ENCODE measurements at places on chromosomes 3 and 15.

DNA sequence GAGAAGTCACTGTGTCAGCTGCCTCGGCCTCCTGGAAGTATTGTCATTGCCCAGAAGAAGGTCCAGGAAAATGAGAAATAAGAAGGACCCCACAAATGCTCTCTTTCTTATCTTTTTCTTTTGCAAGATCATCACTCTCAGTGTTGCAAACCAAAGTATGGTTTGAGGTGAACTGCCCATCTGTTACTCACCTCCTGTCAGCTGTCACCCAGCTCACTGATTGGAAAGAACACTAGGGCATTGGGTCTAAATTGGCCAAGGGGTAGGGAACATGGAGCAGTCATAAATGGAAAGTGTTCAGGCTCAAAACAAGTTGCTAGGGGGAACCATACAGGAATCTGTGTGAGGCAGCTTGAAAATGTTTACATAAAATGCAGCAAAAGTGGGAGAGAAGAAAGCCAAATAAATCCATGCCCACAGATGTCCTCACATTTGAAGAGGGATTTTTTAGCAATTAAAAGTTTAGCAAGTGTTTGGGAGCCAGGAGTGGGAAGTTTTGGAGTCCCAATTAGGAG, 431.2 kb upstream of the THBS1 start:
- no peak for DNase-seq

DNA sequence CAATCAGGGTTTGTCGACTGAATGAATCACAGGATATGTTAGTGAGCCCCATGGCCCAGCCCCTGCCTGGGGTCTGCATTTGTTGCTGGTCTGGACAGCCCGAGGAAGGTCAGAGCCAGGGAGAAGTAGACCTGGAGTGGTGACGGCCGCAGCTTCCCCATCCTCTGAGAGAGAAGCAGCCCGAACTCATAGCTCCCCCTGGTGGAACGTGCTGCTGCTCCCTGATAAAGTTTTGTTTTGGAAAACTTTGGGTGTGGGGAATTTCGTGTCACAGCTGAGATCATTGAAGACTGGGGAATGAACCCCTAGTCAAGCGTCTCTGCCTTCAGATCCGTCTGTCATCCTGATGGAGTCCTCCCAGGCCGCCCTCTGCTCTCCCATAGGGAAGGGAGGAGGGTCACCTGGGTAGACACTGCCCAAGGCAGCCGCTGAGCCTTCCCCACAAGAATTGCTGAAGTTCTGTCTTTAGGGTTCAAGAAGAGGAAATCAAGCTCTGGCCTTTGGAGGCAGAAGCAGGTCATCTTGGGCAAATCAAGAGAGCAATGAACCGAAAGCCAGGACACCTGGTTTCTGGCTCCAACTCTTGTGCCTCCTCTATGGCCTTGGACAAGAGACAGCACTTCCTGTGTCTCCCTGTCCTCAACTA, 60.5 kb downstream of the GLDN start:
- DNase-seq: peak; percentile 53

- peak; percentile 58 for DNase-seq
Measured at GRCh38 chr15:65132878-65133547, 595 bp downstream of the PDCD7 start.

- no peak for DNase-seq
Measured at GRCh38 chr3:46926871-46927717, 49.5 kb downstream of the CCDC12 start.

DNA sequence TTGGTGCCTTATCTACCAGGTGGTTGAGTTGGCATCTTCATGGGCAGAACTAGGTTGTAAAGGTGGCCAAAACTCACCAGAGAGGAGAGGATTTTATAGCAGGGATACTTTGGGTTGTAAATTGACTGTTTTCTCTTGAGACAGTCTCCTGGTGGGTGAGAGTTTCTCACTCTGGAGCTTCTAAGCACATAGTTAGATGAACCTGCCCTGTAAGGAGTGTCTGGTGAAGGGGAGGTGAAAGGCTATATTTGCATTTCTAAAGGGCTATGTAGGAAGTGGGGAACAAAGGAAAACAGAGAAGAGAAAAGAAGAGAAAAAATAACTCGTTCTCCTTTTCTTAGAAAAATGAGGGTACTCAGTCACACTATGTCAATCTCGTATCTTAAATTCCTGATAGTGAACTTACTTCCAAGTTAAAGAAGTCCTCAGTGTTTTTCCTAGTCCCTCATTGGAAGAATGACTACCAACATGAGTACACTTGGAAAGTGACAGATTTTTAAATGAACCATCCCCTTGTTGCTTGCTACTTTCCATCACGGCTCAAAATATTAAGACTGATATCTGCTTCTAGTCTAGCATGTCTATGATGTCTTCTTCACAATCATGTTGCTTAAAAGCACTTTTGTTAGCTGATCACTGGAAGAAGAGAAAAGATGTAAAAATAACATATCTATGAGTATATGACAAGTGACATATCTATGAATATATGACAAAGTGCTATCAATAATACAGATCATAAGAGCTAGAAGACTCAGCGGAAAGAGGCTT, 113.8 kb upstream of the P2RY1 start:
- no peak for DNase-seq

DNA sequence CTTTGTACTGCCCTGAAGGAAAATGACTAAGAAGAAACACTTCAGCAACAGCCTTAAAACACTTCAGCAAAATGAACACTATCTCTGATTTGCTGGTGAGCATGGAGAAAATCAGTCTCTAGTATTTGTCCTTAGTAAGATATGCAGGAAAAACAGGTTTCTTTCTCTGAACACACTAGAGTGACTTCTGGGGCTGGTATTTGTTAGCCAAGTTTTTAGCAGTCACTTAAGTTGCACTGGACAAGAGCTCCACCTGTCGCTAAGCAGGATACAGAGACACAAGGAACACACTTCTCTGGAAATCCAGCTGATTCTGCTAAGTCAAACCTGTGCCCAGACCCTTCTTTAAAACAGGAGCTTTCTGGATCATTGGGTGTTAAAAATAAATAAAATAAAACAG, 65.3 kb downstream of the CHAC1 start:
- DNase-seq: peak; percentile 56

- DNase-seq: peak; percentile 68
Measured at GRCh38 chr3:45582430-45582829, 12.1 kb upstream of the LIMD1 start.

- peak; percentile 74 for DNase-seq
Measured at GRCh38 chr3:180804916-180805315, 107.6 kb upstream of the FXR1 start.

- no peak for DNase-seq
Measured at GRCh38 chr15:75234191-75234810, 23.8 kb upstream of the GOLGA6C start.

- DNase-seq: peak; percentile 89
Measured at GRCh38 chr15:68252925-68253534, 23.5 kb upstream of the CLN6 start.

DNA sequence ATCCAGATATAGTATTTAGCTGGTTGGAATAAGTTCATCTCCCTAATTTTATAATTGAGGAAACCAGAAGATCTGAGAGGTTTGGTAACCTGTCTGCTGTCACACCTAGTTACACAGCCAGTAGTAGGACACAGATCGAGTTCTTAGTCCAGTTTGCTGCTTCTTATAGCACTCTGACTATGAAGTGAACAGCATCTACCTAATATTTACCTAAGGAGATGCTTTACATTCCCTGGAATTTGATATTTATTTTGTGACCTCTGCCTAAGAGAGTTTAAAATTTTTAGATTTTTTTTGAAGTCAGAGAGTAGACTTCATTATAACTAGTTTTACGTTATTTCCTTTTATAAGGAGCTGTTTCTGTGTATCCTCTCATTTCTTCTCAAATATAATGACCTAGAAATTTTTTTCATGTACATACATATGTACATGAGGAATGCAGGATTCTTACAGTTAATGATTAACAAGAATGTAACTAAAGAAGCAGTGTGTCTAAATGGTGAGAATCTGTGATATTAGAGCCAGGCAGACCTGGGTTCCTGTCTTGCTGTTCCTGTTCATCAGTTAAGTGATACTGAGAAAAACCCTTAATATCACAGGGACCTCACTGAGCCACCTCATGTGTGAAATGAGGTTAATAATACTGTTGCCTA, 4.3 kb downstream of the ARHGEF26 start:
- no peak for DNase-seq

- no peak for DNase-seq
Measured at GRCh38 chr15:38696109-38696727, 131.6 kb upstream of the RASGRP1 start.

DNA sequence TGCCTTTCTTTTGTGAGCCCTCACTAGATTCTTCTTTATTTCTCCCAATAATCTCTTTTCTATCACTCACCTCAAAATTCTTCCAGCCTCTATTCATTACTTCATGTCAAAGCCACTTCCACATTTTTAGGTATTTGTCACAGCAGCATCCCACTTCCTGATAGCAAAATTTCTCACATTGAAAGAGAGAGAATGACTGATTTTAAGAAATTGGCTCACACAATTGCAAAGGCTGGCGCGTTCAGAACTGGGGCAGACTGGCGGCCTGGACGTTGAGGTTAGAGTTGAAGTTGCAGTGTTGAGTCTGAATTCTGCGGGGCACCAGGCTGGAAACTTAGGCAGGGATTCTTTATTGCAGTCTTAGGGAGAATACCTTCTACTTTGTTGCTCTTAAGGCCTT, 117.9 kb downstream of the LRRC28 start:
- DNase-seq: no peak

DNA sequence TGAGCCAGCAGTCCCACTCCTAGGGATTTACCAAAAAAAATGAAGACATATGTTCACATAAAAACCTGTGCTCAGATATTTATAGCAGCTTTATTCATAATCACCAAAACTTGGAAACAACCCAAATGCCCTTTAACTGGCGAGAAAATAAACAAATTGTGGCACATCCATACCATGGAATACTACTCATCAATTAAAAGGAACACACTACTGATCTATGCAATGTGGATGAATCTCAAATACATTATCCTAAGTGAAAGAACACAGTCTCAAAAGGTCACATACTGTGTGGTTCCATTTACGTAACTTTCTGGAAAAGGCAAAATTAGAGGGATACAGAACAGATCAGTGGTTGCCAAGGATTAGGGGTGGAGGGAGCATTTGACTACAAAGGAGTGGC, 394.5 kb downstream of the SHQ1 start:
- DNase-seq: no peak

DNA sequence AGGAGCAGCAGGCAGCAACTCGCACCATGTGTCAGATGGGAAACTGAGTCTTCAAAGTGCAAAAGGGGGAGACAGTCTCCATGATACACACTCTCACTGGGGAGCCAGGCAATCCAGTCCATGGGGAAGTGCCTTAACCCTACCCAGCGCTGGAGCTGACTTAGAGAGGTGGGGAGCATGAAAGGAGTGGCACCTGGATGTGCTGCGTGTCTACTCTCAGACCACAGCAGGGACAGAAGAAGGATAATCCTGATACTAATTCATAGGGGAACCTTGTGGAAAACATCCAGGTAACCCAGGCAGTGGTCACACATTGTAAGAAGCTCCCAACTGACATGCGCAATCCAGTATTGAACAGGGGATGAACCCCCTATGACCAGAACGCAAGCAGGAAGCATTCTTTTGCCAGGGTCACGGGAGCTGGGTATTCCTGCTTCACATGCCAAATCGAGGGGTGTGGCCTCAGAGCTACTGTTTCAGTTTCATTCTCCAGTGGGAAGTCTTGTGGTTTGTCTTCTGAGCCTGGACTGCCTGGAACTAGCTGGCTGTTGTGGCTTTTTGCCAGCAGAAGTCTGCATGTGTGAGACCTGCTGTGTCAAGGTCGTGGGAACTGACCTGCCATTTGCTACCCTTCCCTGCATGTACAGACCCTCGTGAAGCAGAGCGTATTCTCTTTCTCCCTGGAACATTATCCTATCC, 367.6 kb upstream of the NDN start:
- DNase-seq: peak; percentile 2

GRCh38 chr3:49302613-49303012, 25.6 kb upstream of the C3orf62 start:
- no peak for DNase-seq

- DNase-seq: peak; percentile 22
Measured at GRCh38 chr15:70289191-70289955, 191.7 kb upstream of the TLE3 start.

- DNase-seq: peak; percentile 10
Measured at GRCh38 chr15:62976301-62976881, 66.2 kb upstream of the TPM1 start.

- DNase-seq: no peak
Measured at GRCh38 chr3:21426920-21427319, 324.1 kb downstream of the ZNF385D start.

GRCh38 chr3:4710191-4710590, 217.0 kb downstream of the ITPR1 start:
- DNase-seq: no peak

DNA sequence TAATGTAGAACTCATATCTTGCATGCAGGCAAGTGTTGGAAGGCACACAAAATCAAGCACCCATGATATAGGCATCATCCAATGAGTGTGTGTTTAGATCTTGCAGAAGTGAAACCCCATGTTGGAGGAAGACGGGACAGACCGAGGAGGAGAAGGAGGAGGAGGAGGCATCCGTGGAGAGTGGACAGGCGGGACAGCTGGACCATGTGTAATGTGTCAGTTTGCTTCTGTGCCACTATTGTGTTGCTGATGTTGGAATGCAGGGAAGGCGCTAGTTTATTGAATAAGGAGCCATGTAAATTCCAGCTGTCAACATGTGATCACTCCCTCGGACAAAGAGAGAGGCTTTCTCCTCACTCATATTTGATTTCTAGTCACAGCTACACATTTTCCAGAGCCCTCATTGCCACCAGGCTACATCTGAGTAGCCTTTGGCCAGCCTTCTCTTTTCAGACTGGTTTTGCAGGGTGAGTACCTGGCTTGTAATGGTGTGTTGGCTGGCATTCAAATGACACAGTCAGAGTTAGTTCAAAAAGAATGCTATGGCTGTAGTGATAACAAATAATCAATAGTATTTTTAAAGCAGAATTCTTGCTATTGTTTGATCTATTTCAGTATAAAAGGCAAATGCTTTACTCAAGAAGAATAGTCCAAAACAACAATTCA, 1037.6 kb upstream of the NR2F2 start:
- peak; percentile 36 for DNase-seq
